ENCODE measurements at places on chromosomes 3 and 15.

DNA sequence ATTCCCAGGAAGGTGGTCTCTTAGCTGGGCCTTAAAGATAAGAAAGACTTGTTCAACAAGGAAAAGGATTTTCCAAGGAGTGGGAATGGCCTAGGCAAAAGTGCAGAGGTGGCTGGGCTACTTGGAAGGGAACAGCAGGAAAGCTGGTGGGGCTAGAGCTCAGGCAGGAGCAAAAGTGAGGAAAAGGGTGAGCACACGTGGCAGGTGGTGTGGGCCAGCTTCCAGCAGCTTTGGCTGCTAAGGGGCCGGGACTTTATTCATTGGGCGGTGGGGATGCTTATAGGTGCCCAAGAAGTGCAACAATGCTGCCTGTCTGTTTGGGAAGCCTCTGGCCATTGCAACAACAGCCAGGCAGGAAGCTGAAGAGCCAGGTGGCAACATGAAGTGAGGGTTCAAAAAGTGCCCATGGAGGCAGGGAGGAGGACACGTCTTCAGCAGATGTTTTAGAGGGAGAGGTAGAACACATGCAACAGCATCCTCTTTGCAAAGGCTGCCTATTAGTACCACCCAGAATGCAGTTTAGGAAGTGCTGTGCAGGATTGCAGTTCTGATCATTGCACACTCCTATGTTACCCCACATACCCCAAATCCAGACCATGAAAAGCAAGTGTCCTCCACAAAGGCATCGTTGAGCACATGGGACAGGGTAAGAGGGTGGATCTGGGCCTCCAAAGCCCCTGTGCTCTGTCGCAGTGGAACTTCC, 13.8 kb downstream of the ALDH1A3 start:
- no peak for DNase-seq

- DNase-seq = no peak
Measured at GRCh38 chr3:57910990-57911389, 97.2 kb upstream of the FLNB start.

DNA sequence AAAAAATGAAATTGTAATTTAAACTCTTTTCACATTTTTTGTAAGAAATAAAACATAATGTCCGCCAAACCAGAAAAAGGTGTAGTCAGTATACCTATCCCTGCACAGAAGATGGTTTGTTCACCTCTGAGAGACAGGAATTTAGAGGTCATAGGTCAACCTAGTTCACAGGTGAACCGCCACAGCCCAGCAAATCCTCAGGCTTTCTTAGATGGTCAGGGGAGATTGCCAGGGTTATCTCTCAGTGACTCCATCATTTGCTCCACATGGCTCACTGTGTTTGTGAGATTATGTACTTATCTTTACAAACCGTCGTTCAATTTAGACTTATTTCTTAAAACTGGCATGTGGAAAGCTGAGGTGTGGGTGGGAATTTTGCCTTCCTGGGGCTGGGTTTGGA, 264.2 kb downstream of the GABRG3 start:
- no peak for DNase-seq

GRCh38 chr3:178434206-178434805, 101.9 kb upstream of the KCNMB2 start:
- DNase-seq = peak; percentile 7

GRCh38 chr3:107806536-107806935, 283.8 kb downstream of the BBX start:
- DNase-seq = no peak

DNA sequence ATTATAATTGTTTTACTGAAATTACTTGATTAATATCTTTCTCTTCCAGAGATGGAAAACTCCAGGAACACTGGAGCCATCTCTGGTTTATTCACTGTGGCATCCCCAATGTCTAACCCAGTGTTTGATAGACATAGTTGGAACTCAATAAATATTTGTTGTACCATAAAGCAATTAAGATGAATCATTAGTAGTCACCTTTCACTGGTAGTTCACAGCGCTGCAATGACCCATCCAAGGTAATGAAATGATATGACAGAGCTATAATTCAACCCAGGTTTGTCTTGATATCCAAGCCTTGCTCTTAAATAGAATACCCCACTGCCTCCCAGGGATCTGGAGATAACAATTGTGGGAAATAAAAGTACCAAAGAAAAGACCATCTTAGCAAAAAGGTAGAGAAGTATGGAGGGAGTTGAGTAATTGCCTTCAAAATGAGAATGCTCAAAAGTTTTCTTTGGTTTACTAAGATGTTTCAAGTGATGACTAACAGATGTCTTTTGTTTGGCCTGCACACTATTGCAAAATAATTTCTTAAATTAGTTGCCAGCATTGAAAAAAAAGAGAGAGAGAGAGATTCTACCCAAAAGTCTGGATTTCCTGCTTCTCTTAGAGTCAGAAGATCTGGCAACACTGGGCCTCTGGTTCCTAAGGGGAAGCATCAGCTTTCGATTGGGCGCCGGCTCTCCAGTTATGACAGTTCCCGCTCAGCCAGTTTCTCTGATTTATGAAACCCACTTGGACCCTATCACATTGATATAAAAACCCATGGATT, 348.5 kb downstream of the ERC2 start:
- peak; percentile 76 for DNase-seq

GRCh38 chr3:108818404-108818803, 4.2 kb upstream of the TRAT1 start:
- no peak for DNase-seq

GRCh38 chr3:62723914-62724217, 151.3 kb downstream of the CADPS start:
- DNase-seq = no peak

DNA sequence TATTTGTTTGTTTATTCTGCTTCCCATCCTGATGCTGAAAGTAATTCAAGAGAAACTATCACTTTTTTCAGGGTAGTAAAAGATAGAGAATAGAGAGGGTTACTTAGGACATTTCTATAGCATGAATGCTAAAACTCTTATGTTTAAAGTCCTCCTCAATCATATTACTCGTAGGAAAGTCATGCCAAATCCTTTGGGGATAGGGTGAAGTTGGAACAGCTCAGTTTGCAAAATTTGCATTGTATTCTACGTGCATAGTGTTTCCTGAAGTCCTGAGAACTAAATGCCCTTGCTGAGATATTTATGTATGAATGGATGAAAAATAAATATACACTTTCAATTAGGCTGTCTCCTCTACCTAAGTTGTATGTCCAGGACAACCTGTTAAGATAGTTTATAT, 14.6 kb downstream of the PLSCR5 start:
- DNase-seq = no peak

GRCh38 chr3:149278911-149279310, 54.5 kb downstream of the TM4SF18 start:
- DNase-seq = no peak

GRCh38 chr3:141876891-141877621, 613 bp downstream of the ATP1B3 start:
- peak; percentile 14 for DNase-seq

- DNase-seq = no peak
Measured at GRCh38 chr15:98455904-98456303, 192.4 kb upstream of the IGF1R start.

DNA sequence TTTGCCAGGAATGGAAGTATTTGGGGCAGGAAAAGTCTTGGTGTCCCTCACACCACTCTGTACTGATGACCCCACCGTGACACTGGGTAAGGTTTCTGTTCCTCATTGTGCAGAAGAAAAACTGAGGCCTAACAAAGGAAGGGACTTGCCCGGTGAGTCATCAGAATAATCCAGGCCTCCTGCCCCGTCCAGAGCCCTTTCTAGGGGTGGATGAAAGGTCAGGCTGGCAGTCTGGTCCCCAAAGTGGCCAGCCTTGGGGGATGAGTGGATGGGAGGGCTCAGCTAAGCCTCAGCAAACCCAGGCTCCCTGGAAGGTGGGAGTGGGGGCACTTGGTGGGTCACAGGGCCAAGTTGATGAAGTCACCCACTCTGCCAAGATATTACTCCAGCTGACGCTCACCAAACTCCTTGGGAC, 2.3 kb upstream of the DNAH1 start:
- DNase-seq = no peak

DNA sequence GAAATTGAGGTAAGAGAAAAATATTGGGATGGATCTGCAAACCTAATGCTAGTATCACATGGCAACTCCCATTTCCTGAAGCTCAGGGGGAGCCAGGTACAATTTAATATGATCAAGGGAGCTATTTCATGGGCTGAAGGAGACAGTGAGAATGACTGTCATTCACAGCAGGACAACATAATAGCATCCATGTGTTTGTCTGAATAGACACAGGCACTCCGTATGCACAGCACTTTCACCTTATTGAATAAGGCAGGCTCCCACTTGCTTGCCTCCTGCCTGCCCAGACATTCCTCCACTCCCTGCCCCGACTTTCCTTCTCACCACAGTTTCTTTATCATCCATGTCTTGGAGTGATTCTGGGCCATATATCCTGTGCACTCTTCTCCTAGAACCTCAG, 156.6 kb upstream of the SLC24A5 start:
- no peak for DNase-seq

GRCh38 chr15:22888120-22888859, 49.8 kb downstream of the NIPA2 start:
- no peak for DNase-seq
